ENCODE measurements at places on chromosomes 3 and 15. TPM values are rescaled to one million over a fixed set of nuclear protein-coding genes. Genes with fewer than 3 reads are reported as not detected.

TGM5 gene
- total RNA-seq, result 0.94 TPM

GRCh38 chr15:76588811-76589747 is 252.5 kb downstream of the ISL2 start:
- no peak for DNase-seq

- DNase-seq, result no peak
Observed at GRCh38 chr3:87446849-87447387, 170.5 kb upstream of the POU1F1 start.

DNA sequence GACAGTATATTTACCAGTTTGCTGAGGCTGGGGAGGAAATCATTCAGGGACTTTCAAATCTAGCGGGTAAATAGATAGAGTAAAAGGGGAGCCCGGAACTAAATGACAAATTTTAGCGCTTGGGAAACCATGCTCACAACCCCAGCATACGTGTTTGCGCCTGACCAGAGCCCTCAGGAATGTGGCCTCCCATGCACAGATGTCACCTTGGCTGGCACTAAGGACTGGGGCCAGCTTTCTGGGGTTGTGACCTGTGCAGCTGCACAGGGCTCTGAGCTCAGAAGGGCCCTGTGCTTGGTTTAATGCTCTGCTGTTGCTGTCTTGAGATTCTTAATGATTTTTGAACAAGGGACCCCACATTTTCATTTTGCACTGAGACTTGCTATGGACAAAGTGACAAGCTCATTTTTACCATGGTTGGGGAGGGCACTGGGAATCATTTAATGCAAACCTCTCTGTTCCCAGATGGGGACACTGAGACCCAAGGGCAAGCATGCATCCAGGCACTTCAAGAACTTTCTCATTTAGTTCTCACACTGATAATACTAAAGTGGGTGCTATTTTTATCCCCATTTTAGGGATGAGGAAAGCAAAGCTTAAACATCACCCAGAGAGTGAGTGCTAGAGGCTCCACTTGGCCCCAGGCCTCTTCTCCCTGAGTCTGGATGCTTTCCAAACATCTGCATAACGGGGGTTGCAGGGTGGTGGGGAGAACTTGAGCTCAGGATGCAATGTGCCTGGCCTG is 44.1 kb upstream of the FAM107A start:
- DNase-seq, result no peak

- no peak for DNase-seq
Observed at GRCh38 chr3:131503320-131503635, 507 bp upstream of the MRPL3 start.

CAMK2N2 gene
- total RNA-seq, result not detected

DVL3 gene
- total RNA-seq, result 44.6 TPM

- DNase-seq, result no peak
Observed at GRCh38 chr3:126988451-126989021, 5.6 kb downstream of the PLXNA1 start.

- no peak for DNase-seq
Observed at GRCh38 chr3:148546959-148547358, 150.7 kb upstream of the AGTR1 start.

MRAS gene
- total RNA-seq, result 210 TPM

DNA sequence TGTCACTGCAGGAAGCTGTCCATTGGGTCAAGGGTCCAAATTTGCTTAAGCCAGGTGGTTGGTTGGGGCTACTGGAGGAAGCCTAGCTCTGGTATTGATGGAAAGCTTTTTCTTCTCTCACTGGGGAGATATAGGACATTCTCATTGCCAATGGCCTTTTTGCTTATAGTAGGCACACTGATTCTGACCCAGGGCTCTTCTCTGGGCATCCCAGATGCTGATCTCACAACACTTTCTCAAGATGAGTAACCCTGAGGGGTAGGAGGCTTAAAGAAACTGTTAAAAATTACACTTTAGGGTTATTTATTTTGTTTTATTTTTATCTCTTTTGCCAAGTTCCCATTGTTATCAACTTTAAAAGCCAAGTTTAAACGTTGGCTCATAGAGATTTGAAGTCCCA is 337.8 kb downstream of the LRRC3B start:
- DNase-seq, result no peak

DNA sequence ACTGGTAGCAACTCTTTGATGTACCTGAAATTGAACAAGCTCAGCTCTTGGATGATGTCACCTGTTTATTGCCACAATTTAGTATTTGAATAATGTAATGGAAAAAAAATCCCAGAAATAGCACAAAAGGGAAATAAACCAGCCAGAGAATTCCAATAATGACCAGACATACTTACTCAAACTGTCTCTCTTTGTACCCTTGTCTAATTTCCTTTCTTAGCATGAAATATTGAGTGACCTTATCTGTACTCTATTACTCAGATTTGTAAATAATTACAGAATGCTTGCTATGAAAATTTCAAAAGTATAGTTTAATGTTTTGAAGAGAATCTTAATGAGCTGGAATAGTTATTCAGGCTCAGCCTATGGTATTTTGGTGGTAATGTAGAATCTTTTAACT is 555.4 kb upstream of the SGO1 start:
- DNase-seq, result no peak

CPOX gene
- total RNA-seq, result 11.0 TPM

SLC25A26 gene
- total RNA-seq, result 26.4 TPM

GRCh38 chr3:127161236-127161635 is 31.7 kb upstream of the PRR23E start:
- DNase-seq, result no peak

GAP43 gene
- not detected for total RNA-seq

- no peak for DNase-seq
Observed at GRCh38 chr3:152234657-152235375, 33.9 kb upstream of the MBNL1 start.

- DNase-seq, result no peak
Observed at GRCh38 chr3:26100176-26100575, 310.3 kb downstream of the OXSM start.

DNA sequence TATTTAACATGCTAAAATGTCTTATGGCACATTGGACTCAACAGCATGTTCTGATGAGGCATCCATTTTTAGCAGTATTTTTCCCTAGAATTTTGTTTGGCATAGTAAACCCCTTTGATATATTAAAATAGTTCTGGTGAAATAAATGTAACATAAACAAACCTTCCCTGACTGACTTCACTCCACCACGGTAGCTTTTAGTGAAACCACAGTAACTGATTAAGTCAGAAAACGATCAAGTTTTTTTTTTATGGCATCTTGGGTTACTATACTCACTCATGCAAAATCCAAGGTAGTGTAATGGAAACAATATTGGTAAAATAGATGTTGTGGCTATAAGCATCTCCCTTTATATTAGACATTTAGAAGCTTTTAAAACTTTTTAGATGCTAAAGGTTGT is 2.8 kb downstream of the SERP1 start:
- DNase-seq, result no peak

GRCh38 chr3:104628185-104628789 is 738.4 kb upstream of the ALCAM start:
- DNase-seq, result no peak

GOLGA6D gene
- total RNA-seq, result 0.36 TPM

DNA sequence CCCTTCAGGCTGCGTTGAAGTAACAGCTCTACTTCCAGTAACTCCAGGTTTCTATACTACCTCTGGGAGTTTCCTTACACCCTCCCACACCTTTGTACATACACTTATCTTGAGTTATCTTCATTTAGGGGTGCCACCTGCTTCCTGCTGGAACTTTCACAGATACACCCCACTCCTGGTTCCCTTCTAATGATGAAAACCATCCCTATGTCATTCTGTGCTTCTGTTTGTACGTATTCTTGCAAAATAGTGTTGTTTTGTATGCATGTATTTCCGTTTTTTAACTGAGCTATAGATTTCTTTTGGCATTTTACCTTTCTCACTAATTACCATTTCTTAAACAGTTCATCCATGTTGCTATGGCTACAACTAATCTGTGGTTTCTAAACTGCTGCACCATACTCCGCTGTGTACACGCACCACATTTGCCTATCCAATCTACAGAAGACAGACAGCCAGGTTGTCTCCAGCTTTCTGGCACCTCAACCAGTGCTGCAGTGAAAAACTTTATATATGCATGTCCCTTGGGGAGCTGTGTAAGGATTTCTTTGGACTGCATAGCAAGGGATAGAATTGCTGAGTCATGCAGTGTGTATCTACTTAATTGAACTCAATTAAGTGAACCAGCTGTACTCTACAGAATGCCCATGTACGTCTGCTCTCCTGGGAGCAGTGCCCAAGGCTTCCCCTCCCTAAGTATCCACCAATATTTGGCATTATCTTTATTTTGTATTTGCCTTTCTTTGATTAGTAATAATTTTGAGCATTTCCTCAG is 61.4 kb upstream of the ST8SIA2 start:
- DNase-seq, result no peak

TAGLN3 gene
- total RNA-seq, result 0.65 TPM

DPPA2 gene
- not detected for total RNA-seq

- no peak for DNase-seq
Observed at GRCh38 chr3:149424918-149425317, 47.5 kb upstream of the TM4SF1 start.

GRCh38 chr3:49916686-49917085 is 12.9 kb downstream of the MON1A start:
- no peak for DNase-seq

DNA sequence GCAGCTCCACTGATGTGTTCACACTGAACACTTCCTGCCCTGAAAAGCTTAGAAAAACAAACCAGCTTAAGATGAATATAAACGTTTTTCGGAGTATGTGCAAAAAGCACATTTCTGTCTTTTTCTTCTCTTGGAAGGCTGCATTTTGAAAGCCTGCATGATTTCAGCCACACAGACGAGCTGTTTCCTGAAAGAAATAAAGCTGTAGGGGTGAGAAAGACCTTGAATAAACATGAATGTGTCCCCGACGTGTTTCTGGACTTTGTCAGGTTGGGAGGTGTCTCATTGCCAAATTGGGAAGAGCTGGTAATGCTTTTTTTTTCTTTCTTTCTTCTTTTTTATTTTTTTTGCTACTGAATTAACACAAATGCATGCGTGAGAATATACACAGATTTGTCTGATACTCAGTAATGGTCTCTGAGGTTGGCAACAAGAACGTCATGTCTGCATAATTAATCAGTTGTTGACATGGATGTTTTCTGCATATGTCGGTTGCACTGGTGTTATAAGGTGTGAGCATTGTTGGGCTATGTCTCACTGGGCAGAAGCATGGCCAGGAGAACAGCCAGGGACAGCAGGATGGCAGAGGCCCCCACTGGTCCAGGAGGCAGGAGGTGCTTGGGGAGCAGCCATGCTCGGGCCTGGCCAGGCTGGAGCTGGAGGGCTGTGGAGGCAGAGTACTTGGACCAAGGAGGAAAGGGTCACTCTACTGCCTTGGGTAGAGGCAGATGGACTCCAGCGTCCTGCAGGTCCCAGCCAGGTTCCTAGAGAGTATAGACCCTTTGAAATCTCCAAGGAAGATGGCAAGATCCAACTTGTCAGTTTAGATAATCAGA is 39.0 kb downstream of the ADAMTSL3 start:
- DNase-seq, result no peak

GRCh38 chr15:98330258-98330657 is 318.1 kb upstream of the IGF1R start:
- DNase-seq, result no peak

DNA sequence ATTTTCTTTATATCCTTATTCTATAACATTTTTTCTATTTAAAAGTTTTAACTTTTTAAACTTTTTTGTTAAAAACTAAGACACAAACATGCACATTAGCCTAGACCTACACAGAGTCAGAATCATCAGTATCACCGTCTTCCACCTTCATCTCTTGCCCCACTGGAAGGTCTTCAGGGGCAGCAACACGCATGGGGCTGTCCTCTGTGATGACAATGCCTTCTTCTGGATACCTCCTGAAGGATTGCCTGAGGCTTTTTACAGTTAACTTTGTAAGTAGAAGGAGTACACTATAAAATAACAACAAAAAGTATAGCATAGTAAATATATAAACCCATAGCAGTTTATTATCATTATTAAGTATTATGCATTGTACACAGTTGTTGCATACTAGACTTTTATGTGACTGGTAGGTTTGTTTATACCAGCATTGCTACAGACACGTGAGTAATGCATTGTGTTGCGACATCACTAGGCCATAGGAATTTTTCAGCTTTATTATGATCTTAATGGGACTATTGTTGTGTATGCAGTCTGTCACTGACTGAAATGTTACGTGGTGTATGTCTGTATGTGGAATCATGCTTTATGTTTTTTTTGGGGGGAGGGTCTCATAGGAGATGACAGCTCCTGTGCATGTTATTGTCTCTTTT is 18.2 kb downstream of the ATP1B3 start:
- no peak for DNase-seq

DNA sequence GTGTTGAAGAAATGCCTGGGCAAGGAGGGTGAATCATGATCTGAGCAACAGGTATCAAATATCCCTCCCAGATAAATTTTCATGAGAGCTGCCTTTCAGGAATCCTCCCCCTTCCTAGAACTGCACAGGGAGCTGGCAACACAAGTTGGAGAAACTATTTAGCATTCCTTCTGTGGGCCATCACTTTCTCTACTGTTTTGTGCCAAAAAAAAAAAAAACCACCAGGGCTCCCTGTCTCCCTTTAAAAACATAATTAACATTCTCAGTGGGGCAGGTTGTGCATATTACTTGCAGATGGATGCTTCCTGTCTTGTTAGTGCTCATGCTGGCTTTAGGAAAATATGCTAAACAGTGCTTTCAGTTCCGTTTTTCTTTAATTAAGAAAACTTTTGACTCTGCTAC is 234.9 kb upstream of the LMCD1 start:
- no peak for DNase-seq

GRCh38 chr3:42666022-42666421 is 12.5 kb downstream of the ZBTB47 start:
- no peak for DNase-seq

GRCh38 chr3:38646630-38647029 is 2.9 kb downstream of the SCN5A start:
- DNase-seq, result no peak

STRIT1 gene
- total RNA-seq, result not detected

DNA sequence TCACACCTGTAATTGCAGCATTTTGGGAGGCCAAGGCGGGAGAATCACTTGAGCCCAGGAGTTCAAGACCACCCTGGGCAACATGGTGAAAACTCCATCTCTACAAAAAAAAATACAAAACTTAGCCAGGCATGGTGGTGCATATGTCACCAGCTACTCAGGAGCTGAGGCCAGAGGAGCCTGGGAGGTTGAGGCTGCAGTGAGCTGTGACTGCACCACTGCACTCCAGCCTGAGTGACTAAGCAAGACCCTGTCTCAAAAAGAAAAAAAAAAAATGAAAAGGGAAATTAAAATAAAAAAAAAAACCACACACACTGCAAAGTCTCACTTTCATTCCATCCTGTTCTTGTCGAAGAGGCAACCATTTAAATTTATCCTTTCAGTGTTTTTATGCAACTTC is 100.8 kb upstream of the PIAS1 start:
- DNase-seq, result no peak

PLAAT1 gene
- total RNA-seq, result not detected

DNA sequence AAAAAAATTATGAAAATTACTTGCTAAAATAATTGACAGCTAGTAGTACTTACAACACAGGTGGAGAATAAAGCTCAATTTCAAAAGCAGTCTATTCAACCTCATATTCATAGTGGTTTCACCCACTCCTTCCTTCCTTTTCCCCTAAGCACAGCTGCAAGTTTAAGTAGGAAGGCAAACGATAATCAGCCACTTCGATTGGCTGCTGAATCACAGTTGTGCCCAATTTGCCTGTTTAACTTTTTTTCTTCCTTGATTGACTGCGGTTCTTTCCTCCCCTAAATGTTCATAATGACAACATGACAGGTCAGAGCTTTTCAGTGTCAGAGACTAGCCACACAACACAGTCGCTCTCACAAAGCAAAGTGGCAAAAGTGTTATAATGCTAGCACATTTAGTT is 468.0 kb upstream of the GBE1 start:
- DNase-seq, result no peak
